IPS DF 19.7 (cell line): ENCODE measurements at places on chromosomes 4 and X.

DNA sequence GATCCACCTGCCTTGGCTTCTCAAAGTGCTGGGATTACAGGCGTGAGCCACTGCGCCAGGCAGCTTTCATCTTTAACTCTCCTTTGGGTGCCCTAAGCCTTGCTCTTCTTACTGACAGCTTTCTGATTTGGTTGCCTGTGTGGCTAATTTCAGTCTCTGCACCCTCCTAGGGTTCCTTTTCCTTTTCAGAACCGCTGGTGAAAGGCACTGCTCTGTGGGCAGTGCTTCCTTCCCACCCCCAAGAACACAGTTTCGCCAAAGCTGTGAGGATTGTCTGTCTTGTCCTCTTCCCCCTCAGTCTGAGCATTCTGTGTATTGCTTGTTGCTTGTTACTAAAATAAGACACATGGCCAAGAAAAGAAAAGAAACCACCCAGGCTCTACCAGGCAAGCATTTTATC lies 101.4 kb upstream of the FRMPD3 start:
- DNase-seq: no peak

GRCh38 chr4:137623013-137623412 lies 90.7 kb upstream of the PCDH18 start:
- no peak for DNase-seq

DNA sequence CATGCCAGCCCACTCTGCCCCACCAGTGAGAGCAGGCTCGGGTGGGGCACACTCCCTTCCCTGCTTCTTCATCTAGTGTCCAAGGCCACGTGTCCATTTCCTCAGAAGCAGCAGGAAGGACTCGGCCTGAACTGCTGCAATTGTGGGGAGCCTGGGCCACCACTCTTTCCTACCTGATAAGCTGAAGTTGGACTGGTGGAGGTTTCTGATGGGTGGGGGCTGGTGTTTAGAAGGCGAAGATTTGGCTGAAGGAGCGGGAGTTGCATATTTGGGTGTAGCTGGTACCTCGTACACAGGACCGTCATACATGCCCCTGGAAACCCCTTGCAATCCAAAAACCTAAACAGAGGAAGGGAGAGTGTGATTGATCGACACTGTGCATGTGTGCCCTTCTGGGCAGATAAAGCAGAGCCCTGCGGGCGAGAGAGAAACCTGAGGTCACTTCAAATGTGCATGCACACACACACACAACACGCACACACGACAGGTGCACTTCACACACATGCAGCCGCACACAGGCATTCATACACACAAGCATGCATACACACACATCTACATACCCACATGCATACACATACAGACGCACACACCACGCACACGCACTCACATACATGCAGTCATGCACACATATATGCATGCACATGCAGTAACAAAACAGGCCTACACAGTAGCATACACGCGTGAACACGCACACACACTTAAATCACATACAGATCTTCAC lies 67.4 kb downstream of the CRMP1 start:
- no peak for DNase-seq

GRCh38 chrX:105694839-105695238 lies 127.5 kb upstream of the NRK start:
- no peak for DNase-seq

DNA sequence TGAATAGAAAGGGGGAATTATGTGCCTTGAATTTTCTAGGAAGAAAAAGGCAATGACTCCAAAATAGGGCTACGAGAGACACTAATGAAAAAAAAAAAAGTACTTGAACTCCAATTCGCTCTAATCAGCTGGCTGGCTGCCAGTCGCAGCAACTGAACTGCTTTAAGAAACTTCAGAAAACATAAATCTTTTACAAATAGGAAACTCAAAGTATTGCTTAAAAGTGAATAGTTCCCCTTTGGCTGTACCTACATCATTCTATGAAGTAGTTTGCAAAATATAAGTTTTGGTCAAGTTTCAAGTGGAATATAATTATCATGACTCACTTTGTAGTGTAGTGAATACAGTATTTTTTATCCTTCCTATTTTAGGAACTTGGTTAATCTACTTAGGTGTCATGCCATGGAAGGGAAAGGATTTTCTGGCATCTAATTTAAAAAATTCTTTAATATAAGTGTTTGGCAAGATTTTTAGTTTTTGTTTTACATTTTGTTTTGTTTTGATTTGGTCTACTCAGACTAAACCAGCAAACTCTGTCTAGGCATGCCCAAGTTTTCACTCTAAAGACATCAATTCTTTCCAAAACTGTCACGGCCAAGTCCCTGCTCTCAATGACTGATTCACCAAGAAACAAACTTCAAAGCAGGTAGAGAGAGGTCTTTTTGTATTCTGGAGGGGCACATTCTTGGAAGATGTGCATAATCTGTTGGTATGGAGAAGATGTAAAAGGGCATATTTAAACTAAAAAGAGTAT lies 382.4 kb upstream of the GALNT7 start:
- DNase-seq: no peak

DNA sequence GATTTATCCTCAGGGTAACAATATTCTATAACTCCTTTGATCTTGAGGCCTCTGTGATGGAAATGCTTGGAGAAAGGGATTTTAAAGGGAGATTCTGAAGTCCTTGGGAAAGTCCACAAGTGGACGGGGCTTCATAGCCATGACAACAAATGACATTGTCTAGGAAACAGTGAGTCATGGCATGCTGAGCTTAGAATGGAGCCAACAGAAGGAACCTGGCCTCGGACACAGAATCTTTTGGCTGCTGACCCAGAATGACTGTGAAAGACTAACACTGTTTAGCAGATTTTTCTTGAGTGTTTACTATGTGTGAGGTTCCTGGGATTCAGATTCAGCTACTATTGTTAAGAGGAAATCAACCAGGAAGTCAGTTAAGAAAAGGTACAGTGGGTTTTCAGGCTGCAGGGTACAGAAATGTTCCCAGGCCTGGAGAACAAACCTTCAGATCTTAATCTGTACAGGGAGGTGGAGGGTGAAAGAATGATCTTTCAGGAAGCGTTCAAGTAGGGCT lies 18.1 kb upstream of the CXCL2 start:
- no peak for DNase-seq

DNA sequence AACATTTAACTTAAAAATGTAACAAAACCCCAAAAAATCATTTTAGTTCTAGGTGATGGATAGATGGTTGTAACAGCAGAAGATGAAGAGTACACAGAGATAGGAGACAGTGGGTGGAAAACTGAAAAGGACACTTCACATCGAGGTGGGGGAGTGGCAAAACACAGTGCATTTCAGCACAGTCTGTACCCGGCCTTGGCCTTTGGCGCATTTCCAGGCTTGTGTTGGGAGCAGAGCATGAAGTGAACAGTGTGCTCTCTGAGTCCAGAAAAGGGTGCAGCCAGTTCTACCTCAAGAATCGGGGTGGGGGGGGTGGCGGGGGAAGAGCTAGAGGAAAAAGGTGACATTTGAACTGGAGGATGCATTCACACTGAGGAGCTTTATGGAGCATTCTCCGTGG lies 4.3 kb downstream of the TSPYL2 start:
- DNase-seq: no peak

DNA sequence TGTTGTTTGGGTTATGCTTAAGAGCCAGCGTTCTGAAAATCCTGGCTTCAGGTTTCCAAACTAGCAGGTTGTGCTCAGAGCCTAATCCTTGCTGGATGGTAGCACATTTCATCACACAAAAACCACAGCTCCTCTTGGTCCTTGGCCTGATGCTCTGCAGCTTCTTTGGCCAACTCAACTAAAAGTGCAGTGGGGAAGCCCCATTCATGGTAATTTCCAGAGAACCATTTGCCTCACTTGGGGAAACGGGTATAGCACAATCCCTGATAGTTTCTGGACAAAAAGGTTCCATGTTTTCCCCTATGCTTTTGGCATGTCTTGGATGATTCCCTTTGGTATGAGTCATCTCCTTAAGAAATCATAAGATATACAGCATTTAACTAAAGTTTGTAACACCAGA lies 78.7 kb downstream of the SYNPO2 start:
- DNase-seq: no peak

GRCh38 chr4:160450876-160451275 lies 1348.0 kb downstream of the RAPGEF2 start:
- no peak for DNase-seq

GRCh38 chrX:8629871-8630270 lies 102.1 kb downstream of the ANOS1 start:
- no peak for DNase-seq

DNA sequence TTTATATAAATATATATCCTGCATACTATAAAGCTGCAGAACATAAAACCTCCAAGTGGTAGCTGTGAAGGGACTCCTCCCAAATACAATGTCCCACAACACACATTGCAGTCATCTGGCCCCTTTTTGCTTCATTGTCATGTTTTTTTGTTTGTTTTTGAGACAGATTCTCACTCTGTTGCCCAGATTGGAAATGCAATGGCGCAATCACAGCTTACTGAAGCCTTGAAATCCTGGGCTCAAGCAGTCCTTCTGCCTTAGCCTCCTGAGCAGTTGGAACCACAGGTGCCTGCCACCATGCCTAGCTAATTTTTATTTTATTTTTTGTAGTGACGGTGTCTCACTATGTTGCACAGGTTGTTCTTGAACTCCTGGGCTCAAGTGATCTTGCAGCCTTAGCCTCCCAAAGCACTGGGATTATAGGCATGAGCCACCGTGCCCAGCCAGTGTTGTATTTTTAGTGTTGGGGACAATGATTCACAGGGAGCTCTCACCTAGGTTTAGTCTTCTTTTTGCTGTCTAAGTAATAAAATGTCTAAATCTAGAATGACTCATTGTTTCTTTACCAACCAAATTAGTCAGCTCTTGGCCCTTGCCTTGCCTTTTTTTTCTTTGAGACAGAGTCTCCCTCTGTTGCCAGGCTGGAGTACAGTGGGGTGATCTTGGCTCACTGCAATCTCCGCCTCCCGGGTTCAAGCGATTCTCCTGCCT lies 24.0 kb upstream of the XIAP start:
- DNase-seq: no peak

DNA sequence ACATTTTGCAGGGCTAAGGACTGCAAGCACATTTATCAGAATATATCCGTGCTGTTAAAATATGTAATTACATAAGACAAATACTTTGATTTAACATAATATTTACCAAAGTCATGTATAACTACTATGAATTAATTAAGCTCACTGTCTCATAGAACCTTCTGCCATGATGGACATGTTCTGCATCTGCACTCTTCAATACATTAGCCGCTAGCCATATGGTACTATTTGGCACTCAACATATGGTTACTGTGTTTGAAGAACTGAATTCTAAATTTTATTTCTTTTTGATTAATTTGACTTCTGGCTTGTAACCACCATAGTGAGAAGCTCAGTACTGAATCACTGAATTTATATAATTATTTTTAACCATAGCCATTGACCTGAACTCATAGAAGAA lies 427.0 kb upstream of the TRAM1L1 start:
- DNase-seq: no peak

DNA sequence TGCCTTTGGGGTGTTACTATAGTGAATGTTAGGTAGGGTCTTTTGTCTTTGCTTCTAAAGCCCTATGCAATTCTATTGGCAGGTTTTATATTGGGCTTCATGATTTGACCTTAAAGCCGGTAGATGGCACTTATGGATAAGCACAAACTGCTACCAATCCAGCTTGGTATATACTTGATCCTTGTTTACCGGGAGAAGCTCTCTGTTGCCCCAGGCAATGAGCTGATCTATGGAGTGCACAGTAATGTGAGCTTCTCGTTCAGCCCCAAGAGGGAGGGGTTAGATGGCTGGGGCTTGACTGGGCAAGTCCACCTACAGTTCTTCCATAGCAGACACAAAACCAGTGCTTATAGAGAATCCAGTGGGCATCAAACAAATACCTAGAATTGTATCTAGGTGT lies 287.2 kb upstream of the CT83 start:
- DNase-seq: no peak

DNA sequence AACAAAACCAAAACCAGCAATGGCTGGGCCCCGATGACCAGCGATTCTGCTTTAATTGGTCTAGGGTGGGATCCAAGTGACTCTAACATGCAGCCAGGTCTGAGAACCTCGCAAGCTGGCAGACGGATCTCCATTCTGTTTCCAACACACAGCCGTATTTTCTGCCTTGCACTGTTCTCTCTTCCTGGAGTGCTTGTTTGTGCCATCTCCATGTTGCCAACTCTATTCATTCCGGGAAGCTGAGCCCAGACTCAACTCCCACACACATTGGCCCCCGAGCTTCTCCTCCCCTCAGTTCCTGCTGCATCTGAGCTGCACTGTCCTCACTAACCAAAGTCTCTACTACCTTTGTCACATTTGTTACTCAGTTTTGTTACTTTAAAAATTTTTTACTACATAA lies 35.6 kb downstream of the GEMIN8 start:
- DNase-seq: no peak

- no peak for DNase-seq
Measured at GRCh38 chr4:5891563-5892322, 1.1 kb downstream of the CRMP1 start.

DNA sequence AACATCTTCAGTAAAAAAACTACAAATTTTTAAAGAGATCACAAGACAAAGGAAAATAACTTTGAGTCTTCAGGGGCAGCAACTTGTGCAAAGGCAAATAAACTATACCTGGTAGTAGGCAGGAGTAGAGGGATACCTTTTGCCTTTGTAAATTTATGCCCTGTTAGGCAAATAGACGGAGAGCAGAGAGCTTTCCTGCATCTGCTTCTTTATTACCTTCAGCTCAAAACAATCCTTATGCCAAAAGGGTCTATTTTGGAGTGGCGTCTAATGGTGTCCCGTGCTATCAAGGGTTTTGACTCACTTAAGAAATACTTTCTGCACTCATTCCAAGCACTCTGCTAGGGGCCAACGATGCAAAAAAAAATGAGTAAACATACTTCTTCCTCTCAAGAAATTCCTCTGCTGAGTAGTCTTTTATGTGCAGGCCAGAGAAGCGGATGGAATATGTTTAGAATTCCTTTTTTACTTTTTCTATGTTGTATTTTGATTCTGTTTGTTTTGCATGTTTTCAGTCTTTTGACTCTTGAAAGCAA lies 131.9 kb downstream of the ANXA5 start:
- no peak for DNase-seq

- DNase-seq: no peak
Measured at GRCh38 chrX:129998021-129998420, 15.6 kb downstream of the BCORL1 start.

- DNase-seq: no peak
Measured at GRCh38 chr4:125323654-125324053, 8.9 kb downstream of the FAT4 start.

GRCh38 chrX:139889760-139890159 lies 43.1 kb downstream of the ATP11C start:
- no peak for DNase-seq

DNA sequence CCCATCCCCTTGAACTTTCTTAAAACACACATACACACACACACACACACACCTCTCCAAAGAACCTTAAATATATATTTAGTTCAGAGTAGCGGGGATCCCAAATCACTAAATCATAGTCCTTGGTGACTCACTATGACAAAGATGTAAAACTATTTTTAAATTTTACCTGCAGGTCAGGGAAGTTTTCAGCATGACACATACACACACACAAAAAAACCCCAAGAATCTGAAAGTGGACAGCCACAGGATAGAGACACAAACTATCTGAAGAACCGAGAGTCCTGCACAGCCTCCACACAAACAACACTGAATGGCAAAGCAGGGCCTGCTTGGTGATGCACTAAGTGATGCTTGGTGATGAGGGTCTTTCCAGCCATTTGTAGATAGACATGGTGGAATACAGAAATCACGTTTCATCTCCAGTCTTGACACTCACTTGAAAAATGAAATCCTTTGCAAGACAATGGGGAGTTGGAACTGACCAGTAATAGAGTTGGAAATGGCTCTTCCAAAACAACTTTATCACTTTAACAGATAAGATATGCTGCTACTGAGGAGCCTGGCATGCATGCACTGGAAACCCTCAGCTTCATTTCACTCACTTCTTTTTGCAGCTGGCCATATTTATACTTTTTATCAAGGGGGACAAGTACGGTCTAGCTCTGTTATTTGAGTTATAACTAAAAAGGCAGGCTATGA lies 307.3 kb downstream of the RAPGEF2 start:
- DNase-seq: no peak
